Purkinje cell (primary cell): ENCODE measurements at places on chromosomes 11 and 22. TPM values are rescaled to one million over a fixed set of nuclear protein-coding genes. Genes with fewer than 3 reads are reported as not detected.

RAB36 gene
- polyA plus RNA-seq: 1.2 and 1.9 TPM in 2 replicates

ACCS gene
- not detected in 2 replicates for polyA plus RNA-seq

CHST1 gene
- 3.8 and 9.0 TPM in 2 replicates for polyA plus RNA-seq

ASPHD2 gene
- polyA plus RNA-seq: 12.2 and 16.1 TPM in 2 replicates

MAJIN gene
- 3.6 and 3.8 TPM in 2 replicates for polyA plus RNA-seq

GDPD4 gene
- polyA plus RNA-seq: not detected in 2 replicates

CABP4 gene
- polyA plus RNA-seq: 0.08 and 0.52 TPM in 2 replicates

IFITM10 gene
- polyA plus RNA-seq: 0.83 TPM in 1 of 2 replicates, not detected in the other

UPK2 gene
- polyA plus RNA-seq: not detected in 2 replicates

MRGPRX3 gene
- polyA plus RNA-seq: not detected in 2 replicates

DEPDC7 gene
- 0.95 TPM in 1 of 2 replicates, not detected in the other for polyA plus RNA-seq

HTR3B gene
- polyA plus RNA-seq: not detected in 2 replicates

NFAM1 gene
- 0.21 TPM in 1 of 2 replicates, not detected in the other for polyA plus RNA-seq

TENM4 gene
- 7.9 and 9.3 TPM in 2 replicates for polyA plus RNA-seq

TRMU gene
- 2.4 and 2.9 TPM in 2 replicates for polyA plus RNA-seq

OR4C3 gene
- polyA plus RNA-seq: not detected in 2 replicates

NAALADL1 gene
- not detected in 2 replicates for polyA plus RNA-seq

TBX10 gene
- polyA plus RNA-seq: not detected in 2 replicates

MB gene
- polyA plus RNA-seq: not detected in 2 replicates

CDCA5 gene
- polyA plus RNA-seq: 0.29 and 1.8 TPM in 2 replicates

MAPK8IP2 gene
- polyA plus RNA-seq: 5.1 and 5.8 TPM in 2 replicates

BAIAP2L2 gene
- polyA plus RNA-seq: not detected in 2 replicates

TMEM191C gene
- 1.7 and 4.4 TPM in 2 replicates for polyA plus RNA-seq

OR4C46 gene
- not detected in 2 replicates for polyA plus RNA-seq

GLYATL1 gene
- 0.59 TPM in 1 of 2 replicates, not detected in the other for polyA plus RNA-seq

ANGPTL5 gene
- polyA plus RNA-seq: 0.42 and 1.3 TPM in 2 replicates

CCDC116 gene
- polyA plus RNA-seq: not detected in 2 replicates

ESAM gene
- polyA plus RNA-seq: 0.48 TPM in 1 of 2 replicates, not detected in the other

TXN2 gene
- polyA plus RNA-seq: 78.1 and 107 TPM in 2 replicates

TMEM123 gene
- polyA plus RNA-seq: 10.3 and 11.8 TPM in 2 replicates

THOC5 gene
- polyA plus RNA-seq: 5.8 and 15.3 TPM in 2 replicates

LRRC32 gene
- polyA plus RNA-seq: 2.6 TPM in 1 of 2 replicates, not detected in the other

FADS3 gene
- 0.51 TPM in 1 of 2 replicates, not detected in the other for polyA plus RNA-seq
